ENCODE measurements at places on chromosomes 2 and 18.
A peak's percentile ranks its signal among the peaks of the same experiment; 100 is the strongest.

GRCh38 chr18:64017870-64018269 is 48.0 kb downstream of the SERPINB8 start:
- DNase-seq = no peak

GRCh38 chr18:73842795-73843394 is 304.7 kb downstream of the FBXO15 start:
- peak; percentile 55 for DNase-seq

- DNase-seq = no peak
These were observed 618 bp upstream of the LYPD1 start for GRCh38 chr2:132670496-132671150.

DNA sequence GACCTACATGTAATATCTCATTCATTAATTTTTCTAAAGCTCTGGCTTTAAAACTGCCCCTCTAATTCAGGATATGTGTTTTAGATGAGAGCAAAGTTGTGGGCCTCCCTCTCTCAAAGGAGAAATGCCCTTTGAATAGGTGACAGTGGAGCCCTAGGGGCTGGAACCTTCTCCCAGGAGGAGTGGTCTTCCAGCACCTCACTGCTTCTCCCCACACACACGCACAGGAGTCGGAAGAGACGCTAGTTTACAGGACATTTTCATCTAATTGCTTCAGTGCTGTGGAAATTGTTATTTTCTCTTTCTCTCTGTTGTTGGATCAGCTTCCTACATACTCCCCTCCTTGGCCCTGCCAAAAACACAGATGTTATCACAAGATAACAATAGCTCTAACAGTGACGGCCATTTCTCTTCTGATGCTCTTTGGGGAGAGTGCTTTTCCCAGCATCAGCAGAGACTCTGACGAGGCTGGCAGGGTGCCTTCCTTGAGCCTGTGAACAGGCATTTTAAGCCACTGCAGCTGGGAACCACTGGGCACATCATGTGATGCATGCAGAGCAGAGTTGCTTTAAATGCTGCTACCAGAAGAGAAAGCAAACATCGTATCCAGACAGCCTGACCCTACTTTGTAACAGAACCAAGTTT is 209.4 kb upstream of the SP5 start:
- DNase-seq = no peak

- DNase-seq = no peak
These were observed 2.5 kb upstream of the DUSP2 start for GRCh38 chr2:96147593-96148201.

- no peak for DNase-seq
These were observed 6.0 kb downstream of the ERBB4 start for GRCh38 chr2:212532585-212532984.

DNA sequence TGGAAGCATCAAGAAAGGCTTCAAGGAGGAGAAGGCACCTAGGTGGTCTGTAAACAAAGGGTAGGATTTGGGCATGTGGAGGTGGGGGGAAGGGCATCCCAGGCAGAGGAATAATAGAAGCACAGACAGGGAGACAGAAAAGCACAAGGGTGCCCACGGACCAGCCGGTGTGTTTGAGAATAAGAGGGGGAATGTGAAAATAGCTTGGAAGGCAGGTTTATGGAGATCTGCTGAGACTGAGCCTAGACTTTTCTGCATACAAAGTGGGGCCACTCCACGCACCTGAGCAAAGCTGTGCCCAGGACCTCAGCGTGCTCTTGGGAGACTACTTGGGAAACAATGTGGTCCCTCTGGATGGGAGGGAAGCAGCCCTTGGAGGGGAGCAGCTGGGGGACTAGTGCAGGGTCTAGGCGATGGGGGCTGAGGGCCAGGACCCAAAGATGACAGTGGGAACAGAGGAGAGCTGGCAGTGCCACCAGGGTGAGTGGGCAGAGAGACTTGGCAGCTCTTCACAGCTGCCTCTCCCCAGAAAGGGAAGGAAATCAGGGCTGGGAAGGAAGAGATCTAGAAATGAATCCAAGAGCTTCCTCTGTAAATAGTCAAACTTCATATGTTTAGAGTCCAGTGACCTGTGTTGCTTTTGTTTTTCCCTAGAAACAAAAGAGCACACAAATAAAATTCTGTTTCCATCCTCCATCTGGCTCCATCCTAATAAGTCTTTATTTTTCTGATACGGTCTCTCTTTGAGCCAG is 110.7 kb upstream of the SMAD7 start:
- peak; percentile 66 for DNase-seq

GRCh38 chr2:106129150-106129549 is 65.0 kb downstream of the UXS1 start:
- no peak for DNase-seq

DNA sequence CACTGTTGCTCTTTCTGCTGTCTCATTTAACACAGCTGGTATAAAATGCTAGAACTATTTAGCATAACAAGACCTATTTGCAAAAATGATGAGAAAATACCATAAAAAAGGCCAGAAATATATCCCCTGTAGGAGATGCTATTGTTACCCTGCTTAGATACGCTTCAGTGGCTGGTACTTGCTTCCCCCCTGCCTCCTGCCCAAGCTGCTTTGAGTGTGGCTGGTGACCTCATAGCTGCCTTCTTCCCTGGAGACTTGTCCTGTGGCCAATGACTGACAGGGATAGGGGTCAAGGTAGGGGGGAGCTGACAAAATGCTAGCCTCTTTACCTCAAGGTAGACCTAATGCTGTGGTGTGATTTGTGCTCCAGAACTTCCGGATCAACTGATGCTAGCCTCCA is 150.2 kb upstream of the ZEB2 start:
- DNase-seq = no peak

DNA sequence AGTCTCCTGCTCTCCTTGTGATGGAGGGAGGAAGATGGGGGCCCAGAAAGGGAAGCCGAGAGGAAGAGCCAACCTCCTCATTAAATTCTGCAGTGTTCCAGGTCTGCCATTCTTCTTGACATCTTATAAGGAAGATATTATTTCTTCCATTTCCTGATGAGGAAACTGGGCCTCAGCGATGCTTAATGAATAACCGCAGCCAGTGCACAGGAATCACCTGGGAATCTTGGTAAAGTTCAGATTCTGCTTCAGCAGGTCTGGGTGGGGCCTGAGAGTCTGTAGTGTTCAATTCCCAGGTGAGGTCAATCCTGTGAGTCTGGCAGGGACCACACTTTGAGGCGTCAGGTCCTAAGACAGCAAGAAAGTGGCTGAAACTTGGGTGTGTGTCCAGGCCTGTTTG is 17.3 kb downstream of the PCARE start:
- no peak for DNase-seq
